ENCODE measurements at places on chromosomes 4 and X.

DNA sequence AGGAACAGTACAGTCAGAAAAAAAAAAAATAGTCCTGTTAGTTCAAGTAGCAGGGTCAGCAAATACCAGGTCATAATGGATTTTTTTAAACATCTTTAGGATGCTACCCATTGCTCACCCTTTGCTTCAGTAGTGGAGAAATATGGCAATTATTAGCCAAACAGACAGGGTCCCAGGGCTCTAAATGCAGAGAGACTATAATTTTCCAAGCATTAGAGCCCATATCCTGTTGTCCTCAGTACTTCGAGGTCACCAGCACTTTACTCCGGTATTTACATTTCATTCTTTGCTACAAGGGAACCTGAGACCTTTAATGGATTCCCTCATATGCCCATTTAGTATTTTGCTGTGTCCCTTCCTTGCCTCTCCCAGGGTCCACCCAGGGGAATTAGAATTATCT is 1562.9 kb upstream of the TENM3 start:
- no peak for DNase-seq

DNA sequence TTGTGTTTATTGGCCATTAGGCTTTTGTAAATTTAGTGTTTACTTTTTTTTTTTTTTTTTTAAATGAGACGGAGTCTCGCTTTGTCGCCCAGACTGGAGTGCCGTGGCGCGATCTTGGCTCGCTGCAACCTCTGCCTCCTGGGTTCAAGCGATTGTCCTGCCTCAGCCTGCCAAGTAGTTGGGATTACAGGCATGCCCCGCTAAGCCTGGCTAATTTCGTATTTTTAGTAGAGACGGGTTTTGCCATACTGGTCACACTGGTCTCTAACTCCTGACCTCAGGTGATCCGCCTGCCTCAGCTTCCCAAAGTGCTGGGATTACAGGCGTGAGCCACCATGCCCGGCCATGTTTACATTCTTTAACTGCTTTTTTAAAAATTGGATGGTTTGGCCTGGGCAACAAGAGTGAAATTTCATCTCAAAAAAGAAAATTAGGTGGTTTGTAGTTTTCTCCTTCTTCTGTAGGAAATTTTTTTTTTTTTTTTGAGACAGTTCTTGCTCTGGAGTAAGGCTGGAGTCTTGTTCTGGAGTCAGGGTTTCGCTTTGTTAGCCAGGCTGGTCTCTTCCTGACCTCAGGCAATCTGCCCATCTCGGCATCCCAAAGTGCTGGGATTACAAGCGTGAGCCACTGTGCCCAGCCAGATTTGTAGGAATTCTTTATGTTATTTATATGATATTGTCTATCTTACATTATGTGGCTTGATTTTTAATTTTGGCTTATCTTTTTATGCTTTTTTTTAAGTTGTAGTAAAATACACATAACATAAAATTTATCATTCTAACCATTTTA is 15.1 kb downstream of the UBE2K start:
- no peak for DNase-seq

- no peak for DNase-seq
Measured at GRCh38 chrX:135688137-135688536, 25.3 kb upstream of the CT45A1 start.

DNA sequence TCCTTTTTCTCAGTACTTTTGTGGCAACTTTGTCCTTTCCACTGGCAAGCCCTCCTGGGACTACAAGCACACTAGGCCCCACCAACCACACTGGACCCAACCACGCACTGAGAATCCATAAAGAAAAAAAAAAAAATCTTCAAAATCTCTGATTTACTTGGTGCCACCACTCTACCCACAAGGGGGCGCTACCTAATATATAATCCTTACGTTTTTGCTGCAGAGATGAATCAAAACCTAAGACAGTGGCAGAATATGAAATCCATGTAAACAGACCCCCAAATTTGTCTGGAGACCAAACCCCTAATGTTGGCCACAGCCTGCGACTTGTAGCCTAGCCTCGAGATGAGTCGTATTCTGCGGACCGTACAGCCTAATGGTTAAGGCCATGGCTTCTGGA is 63.5 kb upstream of the ARHGAP36 start:
- no peak for DNase-seq

- no peak for DNase-seq
Measured at GRCh38 chr4:138772366-138772765, 243.2 kb upstream of the NOCT start.

GRCh38 chrX:40622479-40623138 is 619 bp upstream of the MPC1L start:
- no peak for DNase-seq

GRCh38 chr4:113016377-113016776 is 33.1 kb upstream of the ANK2 start:
- no peak for DNase-seq

DNA sequence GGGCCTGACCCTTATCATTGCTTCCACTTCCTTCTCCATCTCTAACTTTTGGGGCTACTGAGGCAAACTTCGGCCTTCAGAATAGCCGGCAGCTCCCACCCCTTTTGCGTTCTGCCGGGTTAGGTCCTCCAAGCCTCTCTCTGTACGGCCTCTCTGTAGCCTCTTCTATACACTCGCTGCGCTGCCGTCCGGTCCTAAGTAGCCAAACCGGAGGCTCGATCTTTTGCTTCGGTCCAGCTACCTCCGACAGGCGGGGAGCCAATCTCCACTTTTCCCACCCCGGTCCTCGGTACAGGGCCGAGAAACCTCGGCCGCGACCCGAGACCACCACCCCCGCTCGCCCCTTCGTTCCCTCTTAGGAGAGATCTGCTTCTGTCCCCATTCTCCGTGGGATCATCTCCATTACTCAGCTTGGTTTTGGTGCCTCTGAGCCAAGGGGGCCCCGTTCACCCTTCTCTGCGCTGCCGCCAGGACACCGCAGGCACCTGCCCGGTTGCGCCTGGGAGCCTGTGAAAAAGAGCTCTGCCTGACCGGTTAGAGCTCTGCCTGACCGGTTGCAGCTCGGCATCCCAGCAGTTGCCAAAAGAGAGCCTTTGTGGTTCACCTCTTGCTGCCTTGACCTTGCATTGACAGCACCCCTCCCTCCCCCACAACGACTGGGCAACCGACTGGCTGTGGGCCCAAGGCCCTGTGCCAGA is 1.0 kb upstream of the HTR2C start:
- no peak for DNase-seq

GRCh38 chrX:31471229-31471628 is 399.4 kb upstream of the FTHL17 start:
- DNase-seq = no peak

DNA sequence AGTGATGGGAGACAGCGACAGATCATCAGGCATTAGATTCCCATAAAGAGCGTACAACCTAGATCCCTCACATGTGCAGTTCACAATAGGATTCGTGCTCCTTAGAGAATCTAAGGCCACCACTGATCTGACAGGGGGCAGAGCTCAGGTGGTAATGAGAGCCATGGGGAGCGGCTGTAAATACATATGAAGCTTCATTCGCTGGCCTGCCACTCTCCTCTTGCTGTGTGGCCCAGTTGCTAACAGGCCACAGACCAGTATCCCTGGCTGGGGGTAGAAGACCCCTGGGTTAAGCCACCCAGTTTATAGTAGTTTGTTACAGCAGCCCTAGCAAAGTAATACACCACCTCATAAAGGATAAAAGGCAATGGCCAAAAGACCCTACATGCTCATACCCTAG is 30.3 kb downstream of the APBB2 start:
- no peak for DNase-seq

GRCh38 chr4:121712001-121712651 is 15.3 kb upstream of the ANXA5 start:
- peak; percentile 53 for DNase-seq

- DNase-seq = no peak
Measured at GRCh38 chr4:32196950-32197688, 1477.0 kb downstream of the PCDH7 start.
